AG04450 (cell line): ENCODE measurements at places on chromosomes 11 and 22.

DNA sequence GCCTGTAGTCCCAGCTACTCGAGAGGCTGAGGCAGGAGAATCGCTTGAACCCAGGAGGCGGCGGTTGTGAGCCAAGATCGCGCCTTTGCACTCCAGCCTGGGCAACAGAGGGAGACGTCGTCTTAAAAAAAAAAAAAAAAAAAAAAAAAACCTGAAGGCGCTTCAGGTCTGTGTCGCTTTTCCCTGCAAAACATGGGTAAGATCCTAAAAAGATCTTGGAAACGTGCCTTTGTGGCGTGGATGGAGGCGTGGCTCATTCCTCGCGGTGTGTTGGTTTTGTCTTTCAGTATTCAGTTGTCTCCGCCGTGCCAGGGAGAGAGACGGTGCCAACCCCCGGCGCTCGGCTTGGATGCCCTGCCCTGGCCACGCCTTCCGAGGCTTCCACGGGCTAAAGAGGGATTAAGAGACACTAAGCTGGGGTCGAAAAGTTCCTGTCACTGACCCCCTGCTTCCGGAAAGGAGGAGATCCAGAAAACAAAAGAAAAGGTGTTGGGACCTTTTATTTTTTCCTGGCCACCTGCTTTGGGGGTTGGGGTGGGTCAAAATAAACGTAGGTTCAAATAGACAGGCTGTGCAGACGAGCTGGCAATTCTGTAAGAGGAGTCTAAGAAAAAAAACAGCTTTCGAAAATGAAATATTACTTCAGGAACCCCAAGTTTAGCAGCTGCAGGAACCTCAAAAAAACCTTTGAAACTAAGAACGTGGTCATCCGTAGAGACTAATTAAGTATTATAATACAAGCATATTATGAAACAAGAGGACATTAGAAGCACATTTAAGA lies 1.1 kb upstream of the SLC35F2 start:
- no peak for DNase-seq

GRCh38 chr11:19813158-19813879 lies 100.7 kb downstream of the NAV2 start:
- no peak for DNase-seq

GRCh38 chr11:128955636-128956035 lies 13.0 kb upstream of the TP53AIP1 start:
- no peak for DNase-seq

DNA sequence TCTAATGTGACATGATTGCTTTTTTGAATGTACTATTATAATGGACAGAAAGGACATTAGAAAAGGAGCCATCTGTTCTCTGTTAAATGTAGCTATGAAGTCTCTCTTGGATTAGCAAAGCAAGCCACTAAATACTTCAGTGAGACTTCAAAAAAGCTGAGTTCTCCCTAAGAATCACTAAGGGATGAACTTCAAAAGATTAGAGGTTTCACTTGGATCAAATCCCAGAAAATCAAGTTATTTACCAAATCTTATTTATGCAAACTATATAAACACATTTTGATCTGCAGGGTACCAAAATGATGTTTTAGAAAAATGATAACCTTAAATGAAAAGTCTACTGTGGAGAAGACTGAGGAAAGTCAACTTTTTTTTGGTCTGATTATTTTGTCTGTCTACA lies 82.1 kb upstream of the MTMR2 start:
- DNase-seq, result no peak

- DNase-seq, result no peak
Observed at GRCh38 chr22:31179345-31179744, 19.4 kb downstream of the RNF185 start.

DNA sequence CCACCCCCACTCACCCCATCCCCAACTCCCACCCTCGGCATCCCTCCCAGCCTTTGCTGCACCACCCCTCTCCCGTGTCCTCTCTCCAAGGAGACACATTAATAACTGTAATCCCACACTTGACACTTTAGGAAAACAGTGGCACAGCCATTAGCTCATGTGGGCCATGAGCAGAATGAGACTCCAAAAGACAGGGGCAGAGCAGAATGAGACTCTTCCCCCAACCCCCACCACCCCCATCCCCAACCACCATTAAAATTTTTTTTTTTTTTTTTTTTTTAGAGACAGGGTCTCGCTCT lies 6.2 kb upstream of the SLCO2B1 start:
- no peak for DNase-seq

GRCh38 chr11:32312206-32312817 lies 123.0 kb downstream of the WT1 start:
- no peak for DNase-seq

- no peak for DNase-seq
Observed at GRCh38 chr11:85809863-85810262, 1.1 kb downstream of the SYTL2 start.

DNA sequence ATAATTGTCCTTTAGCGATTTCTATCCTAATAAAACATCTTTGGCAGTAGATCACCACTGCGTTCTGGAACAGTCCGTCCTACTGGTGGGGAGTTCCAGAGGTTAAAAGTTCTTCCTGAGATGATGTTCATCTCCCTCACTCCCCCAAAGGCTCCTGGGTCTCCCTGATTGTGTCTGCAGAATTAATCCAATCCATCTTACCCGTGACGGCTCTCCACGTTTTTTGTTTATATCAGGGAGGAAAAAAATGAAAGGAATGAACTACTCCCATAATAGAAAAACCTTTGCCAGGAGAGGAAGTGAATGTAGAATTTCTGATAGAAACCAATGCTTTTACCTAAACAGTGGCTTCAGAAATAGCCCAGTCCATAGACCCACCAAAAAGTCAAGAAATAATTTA lies 81.6 kb downstream of the LARGE1 start:
- DNase-seq, result no peak

DNA sequence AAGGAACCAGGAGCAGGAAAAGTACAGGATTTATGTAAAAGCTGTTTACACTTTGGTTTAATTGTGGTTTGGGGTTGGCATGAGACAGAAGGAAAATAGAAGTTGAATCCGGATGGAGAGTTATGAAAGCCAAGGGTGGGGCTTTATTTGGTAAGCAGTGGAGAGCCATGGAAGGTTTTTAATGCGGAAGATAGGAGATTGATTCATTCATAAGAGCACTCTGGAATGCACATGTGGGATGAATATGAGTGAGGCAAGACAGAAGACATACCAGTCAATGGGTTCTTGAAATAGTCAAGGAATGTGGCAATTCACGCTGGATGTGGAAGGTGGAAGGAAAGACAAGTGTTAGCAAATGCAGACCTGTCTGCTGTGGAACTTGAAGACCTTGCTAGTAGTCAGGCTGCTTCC lies 9.3 kb upstream of the GLB1L3 start:
- DNase-seq, result peak; percentile 47

DNA sequence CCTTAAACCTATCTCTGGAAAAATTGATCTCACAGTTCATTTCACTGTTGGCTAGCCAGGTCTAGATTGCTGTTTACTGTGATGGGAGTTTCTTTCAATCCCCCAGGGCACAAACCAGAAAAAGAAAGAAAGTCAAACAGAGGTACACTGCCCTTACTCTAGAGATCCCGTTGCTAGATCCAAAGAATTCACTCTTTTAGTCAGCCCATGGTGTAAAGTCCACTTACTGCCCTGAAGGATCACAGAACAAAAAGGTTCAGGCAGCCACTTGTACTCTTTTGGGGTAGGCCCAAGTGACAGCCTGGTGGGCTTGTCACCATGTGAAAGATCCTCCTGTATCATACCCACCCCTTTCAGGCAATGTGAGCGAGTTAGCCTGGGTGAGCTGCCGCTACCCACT lies 162.6 kb upstream of the CCDC179 start:
- no peak for DNase-seq

GRCh38 chr11:122756417-122756816 lies 81.9 kb upstream of the CRTAM start:
- no peak for DNase-seq

GRCh38 chr11:70473186-70473872 lies 75.0 kb downstream of the CTTN start:
- DNase-seq, result no peak

DNA sequence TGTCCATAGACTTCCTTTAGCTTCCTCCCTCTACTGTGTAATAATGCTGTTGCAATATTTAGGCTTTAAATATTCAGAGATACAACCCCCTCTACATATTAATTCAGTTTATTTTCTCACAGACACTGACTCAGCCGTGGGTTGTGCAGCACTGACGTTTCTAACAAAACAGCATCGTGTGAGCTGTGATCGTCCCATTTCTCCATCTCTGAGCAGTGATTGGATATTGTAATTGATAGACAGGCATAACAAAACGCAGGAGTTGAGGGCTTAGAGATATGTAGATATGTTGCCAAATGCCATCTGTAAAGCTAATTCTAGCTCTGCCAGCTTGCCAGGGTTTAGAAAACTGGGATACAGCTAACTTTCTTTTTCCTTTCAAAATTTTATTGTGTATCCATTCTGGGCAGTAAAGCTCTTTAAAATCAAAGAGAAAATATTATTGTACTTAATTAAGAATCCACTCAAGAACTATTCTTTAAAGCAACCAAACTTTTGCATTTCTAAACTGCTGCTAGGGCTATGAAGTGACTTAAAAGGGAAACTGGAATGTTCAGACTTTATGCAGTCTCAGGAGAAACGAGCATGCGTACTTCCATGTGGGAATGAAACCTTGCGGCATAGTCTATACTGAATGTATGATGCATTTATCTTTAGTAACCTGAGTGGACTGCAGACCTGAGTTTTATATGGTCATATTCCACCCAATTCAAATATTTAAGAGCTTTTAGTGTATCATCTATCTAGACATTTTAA lies 22.7 kb downstream of the BTBD10 start:
- DNase-seq, result peak; percentile 80

DNA sequence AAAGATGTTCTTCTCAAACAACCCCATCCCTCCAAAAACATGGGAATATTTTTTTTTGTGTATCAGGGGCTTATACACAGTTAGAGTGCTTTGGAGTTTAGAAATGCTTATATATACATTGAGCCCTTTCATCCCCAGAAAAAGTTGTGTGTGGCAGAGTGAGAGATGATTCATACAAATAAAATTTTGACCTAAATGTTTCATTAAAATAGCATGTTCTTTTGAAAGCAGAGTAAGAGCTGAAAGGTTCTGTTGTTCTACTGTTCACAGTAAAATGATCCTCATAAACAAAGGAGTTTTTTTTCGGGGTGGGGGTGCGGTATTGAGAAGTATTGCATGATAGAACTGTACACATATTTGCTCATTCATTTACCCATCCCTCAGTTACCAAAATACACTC lies 512.4 kb downstream of the DLG2 start:
- peak; percentile 32 for DNase-seq

- no peak for DNase-seq
Observed at GRCh38 chr22:32261306-32261705, 6.2 kb upstream of the SLC5A4 start.

DNA sequence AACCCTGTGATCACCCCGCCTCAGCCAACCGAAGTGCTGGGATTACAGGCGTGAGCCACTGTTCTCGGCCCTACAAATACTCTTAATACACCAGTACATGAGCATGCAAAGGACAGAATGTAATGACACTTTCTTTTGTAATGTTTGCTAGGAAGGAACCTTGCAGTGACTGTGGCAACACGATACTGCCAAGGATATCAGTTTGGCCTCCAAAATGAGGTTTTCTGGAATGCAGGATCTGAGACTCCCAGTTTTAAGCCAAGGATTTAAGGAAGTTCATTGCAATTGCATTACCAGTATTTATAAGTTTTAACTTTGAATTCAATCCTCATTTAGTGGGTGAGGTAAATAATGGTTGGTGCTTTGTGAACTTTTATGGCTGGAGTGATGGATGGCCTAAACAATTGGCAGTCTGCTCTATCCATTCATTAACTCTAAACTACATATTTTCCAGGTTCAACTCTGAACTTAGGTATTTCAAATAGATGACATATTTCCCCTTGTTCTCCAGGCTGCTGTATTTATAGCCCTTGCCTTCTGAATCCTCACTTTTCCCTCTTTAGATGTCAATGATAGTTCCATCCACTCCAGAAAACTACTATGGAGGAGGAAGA lies 330.3 kb downstream of the C11orf87 start:
- no peak for DNase-seq

DNA sequence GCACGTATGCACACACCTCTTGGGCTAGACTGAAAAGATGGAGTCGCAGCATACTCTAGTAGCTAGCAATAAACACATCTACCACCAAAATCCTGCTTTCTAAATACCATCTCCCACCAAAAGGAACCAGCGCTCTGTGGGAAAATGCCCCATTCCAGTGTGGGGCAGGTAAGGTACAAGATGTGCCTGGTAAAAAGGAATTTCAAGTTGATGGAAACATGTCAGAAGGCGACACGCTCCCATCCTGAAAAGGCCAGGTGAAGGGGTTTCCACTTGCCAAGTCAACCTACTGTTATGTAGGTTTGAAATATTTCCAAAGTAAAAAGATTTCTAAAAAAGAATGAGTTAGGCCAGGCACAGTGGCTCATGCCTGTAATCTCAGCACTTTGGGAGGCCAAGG lies 8.8 kb downstream of the DGCR2 start:
- DNase-seq, result no peak

GRCh38 chr22:26172389-26172990 lies 3.2 kb downstream of the SEZ6L start:
- no peak for DNase-seq

- peak; percentile 41 for DNase-seq
Observed at GRCh38 chr22:46798366-46799350, 36.2 kb downstream of the TBC1D22A start.

DNA sequence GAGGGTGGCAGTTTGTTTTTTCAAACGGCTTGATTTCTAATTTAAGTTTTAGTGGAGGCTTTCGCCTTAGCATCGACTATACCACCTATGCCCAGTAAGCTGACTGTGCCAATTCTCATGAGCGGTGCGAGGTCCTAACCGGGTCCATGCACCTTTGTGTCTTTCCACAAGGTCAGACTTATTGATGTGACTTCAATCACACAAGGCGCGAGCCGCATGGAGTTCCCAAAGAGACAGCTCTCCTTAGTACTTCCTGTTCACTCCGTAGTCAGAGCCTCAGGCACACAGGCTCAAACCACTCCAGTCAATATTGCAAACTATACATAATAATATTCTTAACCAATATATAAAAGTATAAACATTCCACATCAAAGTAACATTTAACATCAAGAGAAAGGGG lies 18.2 kb downstream of the ST14 start:
- DNase-seq, result no peak
